ENCODE measurements at places on chromosomes 6 and 20.

- DNase-seq = no peak
These were observed 21.7 kb downstream of the COL20A1 start for GRCh38 chr20:63314566-63315239.

GRCh38 chr6:4093288-4093687 is 14.4 kb upstream of the FAM217A start:
- no peak for DNase-seq

- no peak for DNase-seq
These were observed 88.8 kb downstream of the PRSS35 start for GRCh38 chr6:83601119-83601518.

DNA sequence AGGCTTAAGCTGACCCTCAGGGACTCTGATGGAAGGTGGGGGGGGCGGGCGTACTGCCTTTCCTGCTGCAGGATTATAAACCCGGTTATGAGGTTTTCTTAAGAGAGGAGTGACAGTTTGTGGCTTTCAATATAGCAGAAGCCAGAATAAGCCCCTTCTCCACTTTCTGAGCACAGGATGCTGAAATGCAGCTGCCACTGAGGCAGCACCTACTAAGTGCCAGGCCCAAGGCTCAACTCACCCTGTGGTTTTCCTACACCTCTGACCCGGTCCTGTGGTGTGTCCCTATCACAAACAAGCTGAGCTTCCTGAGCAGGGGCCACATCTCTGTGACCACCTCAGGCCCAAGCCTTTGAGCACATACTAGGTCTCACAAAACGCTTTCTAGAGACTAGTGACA is 59.6 kb upstream of the NFATC2 start:
- no peak for DNase-seq

- DNase-seq = no peak
These were observed 67.3 kb upstream of the ZNF217 start for GRCh38 chr20:53660947-53661381.

DNA sequence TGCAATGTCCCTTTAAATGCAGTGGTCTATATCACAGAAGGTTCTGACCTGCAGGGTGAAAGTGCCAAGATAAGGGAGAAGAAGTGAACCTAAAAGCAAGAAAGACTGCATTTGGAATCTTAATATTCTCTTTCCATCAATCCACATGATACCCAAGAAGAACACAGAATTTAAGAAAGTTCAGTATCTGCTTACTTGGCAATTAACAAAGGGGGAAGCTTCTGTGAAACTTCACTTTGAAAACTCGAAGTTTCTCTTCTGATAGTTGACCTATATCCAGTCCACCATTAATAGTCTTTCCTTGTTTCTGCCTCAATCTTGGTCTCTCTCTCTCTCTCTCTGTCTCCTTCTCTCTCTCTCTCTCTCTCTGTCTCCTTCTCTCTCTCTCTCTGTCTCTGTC is 592.0 kb downstream of the UTRN start:
- DNase-seq = no peak

DNA sequence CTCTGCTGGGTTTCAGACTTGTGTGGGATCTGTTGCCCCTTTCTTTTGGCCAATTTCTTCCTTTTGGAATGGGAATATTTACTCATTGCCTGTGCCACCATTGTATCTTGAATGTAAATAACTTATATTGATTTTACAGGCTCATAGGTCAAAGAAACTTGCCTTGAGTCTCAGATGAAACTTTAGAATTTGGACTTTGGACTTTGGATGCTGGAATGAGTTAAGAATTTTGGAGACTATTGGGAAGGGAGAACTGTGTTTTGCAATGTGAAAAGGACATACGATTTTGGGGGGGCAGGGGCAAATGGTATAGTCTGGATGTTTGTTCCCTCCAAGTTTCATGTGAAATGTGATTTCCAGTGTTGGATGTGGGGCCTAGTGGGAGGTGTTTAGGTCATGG is 62.6 kb upstream of the TNFRSF21 start:
- no peak for DNase-seq

- DNase-seq = no peak
These were observed 6.8 kb upstream of the KIAA1755 start for GRCh38 chr20:38267296-38267695.

- no peak for DNase-seq
These were observed 123.0 kb upstream of the FAM184A start for GRCh38 chr6:119201480-119201879.

GRCh38 chr20:54197621-54198604 is 10.0 kb upstream of the PFDN4 start:
- DNase-seq = no peak

DNA sequence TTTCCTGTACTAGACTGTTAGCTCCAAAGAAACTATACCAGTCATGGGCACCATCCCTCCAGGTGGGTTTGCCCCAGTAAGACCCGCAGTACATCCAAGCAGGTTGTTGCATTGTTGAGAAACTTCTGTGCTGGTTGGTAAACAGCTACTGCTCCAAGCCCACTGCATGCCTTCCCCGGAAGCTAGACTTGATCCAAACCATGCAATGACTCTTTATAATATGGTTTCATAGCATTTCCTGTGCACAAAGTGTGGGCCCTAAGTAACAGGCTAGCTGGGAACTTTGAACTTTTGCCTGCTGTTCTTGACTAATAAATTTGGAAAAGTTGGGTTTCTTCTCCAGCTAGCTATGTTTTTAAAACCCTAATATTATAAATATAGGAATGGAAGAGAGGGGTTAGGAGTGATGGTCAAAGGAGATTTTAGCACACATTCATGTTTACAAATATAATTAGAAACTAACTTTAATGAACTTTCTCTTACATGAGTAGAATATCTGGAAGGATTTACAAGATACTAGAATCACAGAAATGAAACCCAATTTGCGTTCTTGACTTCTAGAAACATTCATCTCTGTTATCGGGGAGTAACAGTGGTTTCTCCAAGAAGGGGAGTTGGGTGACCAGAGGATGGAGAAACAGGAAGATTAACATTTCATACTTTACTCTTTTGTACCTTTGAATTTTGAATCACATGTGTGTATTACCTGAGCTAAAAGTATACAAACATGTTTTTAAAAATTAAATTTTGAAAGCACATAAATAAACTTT is 51.7 kb downstream of the GFOD1 start:
- DNase-seq = no peak

DNA sequence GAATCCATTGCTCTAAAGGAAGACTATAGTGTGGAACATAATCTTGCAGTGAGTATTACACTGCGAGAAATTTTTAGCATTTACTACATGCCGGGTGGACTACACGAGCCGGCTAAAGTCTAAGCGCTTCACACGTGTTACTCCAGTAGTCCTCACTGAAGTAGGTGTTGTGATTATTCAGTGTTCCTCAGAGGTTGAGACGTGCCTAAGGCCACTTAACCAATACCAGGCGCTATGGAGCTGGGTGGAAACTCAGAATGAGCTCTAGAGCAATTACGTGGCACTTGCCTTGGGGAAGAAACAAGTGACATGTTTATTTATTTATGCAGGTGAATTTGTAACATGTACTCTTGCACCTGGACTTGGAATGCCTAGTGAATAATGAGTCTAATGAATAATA is 46.4 kb downstream of the SASH1 start:
- no peak for DNase-seq

DNA sequence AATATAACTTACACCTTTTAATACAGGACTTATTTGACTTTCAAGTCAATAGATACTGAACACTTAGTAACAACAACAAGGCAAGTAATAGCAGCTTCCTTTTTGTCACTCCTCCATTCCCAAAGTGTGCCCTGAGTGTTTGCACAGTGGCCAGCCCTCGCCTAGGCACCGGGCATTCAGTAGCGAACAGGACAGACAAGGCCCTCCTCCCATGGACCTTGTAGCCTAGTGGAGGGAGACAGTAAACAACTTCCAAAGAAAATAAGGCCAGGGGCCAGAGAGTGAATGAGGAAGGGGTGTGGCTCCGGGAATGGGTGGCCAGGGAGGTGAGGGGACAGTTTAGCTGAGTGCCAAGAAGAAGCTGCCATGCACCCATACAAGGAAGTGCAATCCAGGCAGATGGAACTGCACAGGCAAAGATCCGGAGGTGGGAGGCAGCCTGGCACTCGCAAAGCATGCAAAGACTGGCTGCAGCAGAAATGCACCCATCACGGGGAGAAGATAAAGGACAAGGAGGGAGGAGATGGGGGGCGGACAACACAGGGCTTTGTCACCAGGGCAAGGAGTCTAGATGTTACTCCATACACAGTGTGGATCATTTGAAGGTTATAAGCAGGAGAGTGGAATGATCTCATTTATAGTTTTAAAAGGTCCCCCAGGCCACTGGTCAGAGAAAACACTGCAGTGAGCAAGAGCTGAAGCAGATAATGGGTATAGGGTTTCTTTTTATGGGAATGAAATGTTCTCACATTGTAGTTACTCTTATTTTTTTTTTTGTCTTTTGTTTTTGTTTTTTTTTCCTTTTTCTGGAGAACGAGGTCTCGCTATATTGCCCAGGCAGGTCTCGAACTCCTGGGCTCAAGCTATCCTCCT is 32.2 kb downstream of the ATP9A start:
- no peak for DNase-seq

DNA sequence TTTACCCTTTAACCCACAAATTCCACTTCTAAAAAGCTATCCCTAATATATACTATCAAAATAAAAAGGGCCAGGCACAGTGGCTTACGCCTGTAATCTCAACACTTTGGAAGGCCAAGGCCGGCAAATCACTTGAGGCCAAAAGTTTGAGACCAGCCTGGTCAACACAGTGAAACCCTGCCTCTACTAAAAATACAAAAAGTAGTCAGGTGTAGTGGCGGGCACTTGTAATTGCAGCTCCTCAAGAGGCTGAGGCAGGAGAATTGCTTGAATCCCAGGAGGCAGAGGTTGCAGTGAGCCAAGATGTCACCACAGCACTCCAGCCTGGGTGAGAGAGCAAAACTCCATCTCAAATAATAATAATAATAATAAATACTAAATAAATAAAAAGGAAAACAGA is 82.5 kb downstream of the TRIM27 start:
- DNase-seq = no peak

DNA sequence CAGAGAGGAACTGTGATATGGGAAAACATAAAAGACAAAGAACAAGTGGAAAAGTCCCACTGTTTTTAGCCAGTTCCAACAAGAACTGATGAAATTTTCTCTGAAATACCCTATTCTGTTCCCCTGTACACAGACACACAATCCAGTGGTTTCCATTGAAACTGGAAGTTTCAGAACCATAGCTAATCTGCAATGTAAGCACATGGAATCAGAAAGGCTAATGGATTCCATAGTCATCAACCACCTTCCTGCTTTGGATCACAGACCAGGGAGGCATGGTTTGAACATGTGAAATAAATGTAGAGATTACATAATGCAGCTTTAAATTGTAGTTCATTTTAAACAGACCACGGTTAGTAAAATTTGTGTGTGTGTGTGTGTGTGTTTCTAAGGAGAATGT is 242.1 kb downstream of the GJA1 start:
- no peak for DNase-seq

DNA sequence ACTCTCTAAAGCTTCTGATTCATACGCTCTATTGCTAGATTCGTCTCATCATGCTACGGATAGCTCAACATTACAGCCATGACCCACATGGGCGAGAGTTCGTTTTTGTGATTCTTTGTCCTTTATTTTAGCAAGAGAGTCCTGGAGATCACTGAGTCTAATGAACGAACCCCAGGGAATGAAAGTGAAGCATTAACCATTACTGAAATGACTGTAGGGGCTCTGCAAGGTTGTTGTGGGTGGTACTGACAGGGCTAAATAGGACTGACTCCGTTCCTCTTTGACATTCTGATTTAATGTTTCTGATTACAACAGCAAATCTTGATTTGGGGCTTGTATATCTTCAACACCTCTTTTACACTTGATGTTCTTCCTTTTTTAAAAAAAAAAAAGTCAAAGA is 13.7 kb upstream of the RTF2 start:
- DNase-seq = no peak

DNA sequence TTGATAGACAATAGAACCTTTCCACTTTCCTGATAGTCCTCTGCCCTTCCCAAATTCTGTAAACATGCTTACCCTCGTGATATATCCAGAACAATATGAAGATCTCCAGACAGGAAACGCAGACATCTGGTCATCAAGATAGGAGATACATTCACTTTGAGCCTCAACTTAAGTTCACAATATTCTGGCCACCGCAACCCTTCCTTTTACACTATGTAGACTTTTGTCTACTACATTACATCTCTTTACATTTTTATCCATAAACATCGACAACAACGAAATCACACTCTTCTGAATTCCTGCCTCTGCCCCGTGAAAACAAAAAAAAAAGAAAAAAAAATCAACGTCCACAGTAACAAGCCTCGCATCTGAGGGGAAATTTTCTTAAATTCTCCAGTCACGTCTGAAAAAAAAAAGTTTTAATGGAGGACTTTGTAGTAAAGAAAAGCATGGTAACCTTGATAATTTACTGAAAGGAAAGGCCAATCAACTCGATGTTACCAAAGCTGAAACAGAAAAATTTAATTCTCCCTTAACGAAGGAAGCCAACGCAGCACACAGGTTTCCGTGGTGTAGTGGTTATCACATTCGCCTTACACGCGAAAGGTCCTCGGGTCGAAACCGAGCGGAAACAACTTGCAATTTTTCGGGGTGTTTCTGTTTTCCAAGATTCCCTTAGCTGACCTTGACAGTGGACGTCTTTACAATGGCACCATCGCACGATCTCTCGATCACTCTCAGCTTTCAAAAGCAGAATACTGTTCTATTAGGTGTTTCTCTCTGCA is 21.8 kb downstream of the POM121L2 start:
- DNase-seq = no peak

DNA sequence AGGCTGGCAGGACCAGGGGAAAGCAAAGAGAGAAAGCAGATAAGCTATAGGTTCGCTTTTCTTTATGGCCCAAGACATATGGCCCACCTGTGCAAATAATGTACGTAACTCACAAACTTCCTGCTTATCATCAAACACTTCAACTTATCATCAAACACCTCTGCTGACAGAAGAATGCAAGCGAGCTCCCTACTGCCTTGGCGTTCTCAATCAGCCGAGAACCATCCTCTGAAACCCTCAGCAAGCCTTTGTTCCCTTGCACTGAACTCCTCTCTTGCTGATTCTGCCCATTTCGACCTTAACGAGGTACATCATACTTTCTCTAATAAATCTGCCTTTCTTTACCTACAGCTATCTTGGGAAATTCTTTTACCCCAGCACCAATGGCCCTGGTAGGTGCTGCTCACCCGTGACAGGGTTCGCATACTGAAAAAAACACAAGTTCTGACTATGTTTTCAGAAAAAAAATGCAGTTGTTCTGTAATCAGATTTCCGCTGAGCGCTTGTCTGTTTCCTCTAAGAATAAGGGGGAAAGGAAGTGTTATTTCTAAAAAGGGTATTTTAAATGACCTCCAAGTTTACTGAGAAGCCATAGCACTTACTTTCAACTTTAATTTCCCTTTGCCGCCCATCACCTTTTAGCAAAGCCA is 28.3 kb downstream of the SERPINB6 start:
- DNase-seq = no peak

- no peak for DNase-seq
These were observed 69.7 kb downstream of the SAMD5 start for GRCh38 chr6:147578159-147578558.
